ENCODE measurements at places on chromosomes 16 and 17.

- no peak for DNase-seq
Measured at GRCh38 chr16:63998-64913, 8.2 kb downstream of the RHBDF1 start.

DNA sequence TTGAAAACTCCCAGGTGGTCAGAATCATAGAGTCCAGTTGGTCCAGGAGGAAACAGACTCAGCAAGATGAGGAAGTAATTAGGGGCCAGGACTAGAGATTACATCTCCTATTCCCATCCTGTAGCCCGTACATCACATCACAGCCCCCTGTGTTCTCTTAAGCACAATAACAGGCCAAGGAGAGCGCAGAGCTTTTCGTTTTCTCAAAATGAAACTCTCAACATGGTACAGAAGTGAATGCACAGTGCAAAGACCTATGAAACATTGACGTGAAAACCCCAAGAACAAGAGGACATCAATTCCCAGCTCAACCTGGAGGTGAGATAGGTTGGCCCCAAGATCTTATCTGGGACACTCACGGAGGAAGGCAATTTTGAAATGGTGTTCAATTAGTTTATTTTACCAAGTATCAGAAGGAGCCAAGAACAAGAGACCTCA lies 9.0 kb downstream of the PIK3R5 start:
- DNase-seq, result no peak

- DNase-seq, result no peak
Measured at GRCh38 chr16:65061935-65062518, 59.8 kb downstream of the CDH11 start.

DNA sequence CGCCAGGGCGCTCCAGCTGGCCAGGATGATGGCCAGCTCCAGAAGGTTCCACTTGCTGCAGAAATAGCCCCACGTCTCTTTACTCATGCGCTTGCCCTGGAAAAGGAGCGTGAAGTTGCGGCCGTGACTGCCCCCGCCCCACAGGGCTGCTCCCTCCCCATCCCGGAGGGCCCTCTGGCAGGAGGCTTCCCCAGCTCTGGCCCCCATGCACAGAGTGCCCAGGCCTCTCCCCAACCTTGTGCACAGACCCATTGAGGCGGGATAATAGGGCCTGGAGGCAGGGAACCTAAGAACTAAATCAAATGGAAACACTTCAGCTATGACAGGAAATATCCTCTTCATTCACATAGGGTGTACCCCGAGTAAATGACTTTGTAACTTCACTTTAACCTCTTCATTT lies 21.2 kb upstream of the GCSH start:
- no peak for DNase-seq

DNA sequence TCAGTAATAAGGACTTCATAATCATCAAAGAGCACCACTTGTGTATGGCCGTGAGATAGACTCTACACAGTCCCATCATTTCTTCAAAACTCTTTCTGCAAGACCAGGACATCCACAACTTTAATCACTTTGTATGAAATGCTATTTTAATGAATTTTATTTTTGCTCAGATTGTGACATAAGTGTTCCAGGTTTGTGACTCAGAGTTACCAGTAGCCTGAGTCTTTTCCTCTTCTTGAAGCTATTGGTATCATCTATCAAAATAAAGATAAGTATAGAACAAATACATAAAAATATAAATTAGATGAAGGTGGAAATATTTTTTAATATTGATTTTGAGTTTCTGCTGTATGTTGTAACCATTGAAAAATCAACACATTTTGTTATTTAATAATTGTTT lies 16.6 kb upstream of the VWA3A start:
- no peak for DNase-seq

GRCh38 chr17:65994114-65994513 lies 197.8 kb downstream of the CEP112 start:
- DNase-seq, result no peak

DNA sequence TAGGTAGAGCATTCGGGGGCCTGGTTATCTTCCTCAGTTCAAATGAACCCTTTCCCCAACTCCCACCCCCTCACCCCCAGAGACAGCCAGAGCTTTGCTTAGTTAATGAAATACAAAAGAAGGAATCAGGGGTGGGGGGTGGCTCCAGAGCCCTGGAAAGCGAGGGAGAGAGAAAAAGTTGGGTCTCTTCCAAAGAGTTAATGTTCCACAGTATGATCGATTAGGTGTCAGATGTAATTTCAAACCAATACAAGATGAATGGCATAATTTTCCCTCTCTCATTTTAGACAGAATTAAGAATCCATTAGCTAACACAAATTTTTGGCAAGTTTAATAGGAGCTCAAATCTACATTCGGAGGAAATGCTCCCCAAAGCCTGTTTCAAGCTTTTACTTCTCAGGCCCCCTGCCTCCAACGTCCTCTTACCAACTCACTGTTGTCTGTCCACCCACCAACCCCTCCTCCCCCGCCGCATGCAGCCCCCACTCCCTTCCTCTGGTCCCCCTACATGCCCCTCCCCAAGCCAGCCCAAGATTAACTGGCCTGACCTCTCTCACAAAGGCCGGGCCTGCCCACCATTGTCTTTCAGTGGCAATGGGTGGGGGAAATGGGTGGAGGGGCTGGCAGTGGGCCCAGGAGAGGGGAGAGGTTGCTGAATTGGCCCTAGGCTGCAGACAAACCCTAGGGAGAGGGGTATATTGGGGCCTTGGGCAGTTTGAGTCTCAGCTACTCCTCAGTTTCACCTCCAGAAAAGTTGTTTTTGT lies 28.2 kb downstream of the NEUROD2 start:
- DNase-seq, result no peak

DNA sequence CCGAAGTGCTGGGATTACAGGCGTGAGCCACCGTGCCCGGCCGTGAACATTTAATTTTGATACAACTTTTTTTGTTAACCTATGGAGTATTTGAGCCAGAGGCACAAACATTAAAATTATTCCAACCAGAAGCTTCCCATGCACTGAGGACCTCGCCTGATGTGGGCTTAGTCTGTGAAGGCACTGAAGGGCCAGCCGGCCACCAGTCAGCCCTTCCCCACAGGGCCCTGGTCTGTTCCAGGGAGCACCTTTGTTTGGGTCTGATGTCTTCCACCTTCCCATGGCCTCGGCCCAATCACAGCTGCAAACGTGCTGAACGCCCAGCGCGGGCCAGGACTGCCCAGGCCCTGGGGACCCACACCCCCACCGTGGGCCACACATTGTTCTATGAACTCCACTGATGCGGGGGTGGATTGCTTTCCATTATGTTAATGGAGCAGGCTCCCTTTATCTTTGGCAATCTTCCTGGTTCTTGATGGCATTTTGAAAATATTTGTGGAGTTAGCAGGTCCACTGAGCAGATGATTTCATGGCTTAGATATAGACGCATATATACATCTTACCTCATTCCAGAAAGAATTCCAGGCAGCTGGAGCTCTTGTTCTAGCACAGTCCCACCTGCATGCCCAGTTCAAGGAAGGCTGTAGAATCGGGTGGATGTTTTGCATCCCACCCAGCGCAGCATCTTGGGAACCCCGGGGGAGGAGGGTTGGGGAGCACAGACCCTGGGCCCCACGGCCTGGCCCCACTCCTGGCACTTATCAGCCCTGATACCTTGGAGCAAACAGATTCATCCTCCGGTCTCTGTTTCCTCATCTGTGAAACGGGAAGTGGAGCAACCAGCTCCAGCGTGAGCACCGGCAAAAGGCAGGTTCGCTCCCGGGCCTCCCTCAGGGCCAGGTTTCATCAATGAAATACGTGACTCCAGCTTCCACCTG lies 14.5 kb downstream of the SPIRE2 start:
- peak; percentile 16 for DNase-seq

GRCh38 chr17:5588584-5588983 lies 4.3 kb upstream of the NLRP1 start:
- no peak for DNase-seq

- peak; percentile 12 for DNase-seq
Measured at GRCh38 chr16:56013962-56014552, 138.9 kb upstream of the CES5A start.

GRCh38 chr17:42165751-42166150 lies 11.0 kb upstream of the RAB5C start:
- no peak for DNase-seq

DNA sequence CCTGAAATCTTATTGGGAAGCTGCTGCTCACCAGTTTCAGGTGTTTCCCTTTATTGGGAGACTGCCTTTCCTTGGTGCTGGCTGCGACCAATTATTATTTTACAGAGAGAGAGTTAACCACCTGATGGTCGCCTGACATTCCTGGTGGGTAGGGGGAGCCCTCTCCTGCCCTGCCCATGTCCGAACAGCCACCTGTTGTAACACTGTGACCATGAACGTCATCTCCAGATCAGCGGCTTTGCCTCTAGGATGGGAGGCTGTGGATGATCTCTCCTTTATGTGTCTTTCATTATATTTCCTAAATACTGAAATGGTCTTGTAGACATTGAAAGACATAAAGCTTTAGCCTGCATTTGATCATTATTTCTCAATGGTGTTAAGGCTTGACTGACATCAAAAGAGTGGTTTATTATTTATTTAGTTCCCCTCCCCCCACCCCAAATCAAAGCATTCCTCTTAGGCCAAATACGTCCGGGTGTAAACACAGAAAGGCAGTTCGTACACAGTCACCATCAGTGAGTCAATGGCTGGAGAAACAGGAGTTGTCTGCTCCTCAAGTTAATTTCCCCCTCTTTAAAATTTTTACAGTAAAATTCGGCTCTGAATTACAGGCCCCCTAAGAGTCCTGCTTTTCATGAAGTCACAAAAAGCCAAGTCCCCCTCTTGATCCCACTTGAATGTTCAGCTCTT lies 57.8 kb upstream of the CACNG5 start:
- DNase-seq, result no peak

DNA sequence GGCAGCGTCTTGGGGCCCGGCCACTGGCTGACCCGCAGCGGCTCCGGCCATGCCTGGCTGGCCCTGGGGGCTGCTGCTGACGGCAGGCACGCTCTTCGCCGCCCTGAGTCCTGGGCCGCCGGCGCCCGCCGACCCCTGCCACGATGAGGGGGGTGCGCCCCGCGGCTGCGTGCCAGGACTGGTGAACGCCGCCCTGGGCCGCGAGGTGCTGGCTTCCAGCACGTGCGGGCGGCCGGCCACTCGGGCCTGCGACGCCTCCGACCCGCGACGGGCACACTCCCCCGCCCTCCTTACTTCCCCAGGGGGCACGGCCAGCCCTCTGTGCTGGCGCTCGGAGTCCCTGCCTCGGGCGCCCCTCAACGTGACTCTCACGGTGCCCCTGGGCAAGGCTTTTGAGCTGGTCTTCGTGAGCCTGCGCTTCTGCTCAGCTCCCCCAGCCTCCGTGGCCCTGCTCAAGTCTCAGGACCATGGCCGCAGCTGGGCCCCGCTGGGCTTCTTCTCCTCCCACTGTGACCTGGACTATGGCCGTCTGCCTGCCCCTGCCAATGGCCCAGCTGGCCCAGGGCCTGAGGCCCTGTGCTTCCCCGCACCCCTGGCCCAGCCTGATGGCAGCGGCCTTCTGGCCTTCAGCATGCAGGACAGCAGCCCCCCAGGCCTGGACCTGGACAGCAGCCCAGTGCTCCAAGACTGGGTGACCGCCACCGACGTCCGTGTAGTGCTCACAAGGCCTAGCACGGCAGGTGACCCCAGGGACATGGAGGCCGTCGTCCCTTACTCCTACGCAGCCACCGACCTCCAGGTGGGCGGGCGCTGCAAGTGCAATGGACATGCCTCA lies 773 bp downstream of the NTN3 start:
- no peak for DNase-seq

GRCh38 chr17:50164697-50164988 lies 1.2 kb upstream of the SGCA start:
- DNase-seq, result no peak

DNA sequence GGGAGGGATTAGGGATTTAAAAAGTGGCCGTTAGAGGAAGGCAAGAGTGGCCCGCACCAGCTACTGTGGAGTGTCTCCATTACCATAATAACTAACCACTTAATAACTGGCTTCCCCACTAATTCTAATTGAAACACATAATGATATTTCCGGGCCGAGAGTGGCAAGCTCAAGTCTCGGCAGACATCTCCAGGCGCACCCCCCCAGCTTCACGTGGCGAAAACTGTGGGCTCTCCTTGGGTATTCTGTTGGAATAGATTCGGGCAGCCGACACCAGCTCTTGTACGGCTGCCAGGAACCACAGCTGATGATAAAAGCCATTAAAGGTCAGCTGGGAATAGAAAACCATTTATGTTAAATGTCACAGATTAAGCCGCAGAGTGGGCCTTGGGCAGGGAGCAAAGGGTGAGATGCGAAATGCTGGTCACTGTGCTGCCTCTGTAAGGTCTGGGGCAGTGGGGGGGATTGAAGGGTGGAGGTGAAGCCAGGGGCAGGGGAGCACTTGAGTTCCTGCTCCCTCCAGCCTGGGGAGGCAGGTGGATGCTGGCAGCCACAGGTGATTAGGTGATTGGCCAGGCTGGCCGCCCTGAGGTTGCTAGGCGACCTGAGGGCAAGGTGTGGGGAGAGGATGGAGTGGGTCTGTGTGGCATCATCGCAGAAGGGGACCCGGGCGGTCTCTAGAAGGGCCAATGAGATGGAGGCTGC lies 115.6 kb upstream of the SDK2 start:
- no peak for DNase-seq

- DNase-seq, result no peak
Measured at GRCh38 chr17:18228176-18228682, 2.8 kb downstream of the LLGL1 start.

GRCh38 chr17:18261146-18261515 lies 669 bp downstream of the MIEF2 start:
- DNase-seq, result no peak

- DNase-seq, result no peak
Measured at GRCh38 chr16:48537275-48537674, 72.7 kb downstream of the N4BP1 start.

DNA sequence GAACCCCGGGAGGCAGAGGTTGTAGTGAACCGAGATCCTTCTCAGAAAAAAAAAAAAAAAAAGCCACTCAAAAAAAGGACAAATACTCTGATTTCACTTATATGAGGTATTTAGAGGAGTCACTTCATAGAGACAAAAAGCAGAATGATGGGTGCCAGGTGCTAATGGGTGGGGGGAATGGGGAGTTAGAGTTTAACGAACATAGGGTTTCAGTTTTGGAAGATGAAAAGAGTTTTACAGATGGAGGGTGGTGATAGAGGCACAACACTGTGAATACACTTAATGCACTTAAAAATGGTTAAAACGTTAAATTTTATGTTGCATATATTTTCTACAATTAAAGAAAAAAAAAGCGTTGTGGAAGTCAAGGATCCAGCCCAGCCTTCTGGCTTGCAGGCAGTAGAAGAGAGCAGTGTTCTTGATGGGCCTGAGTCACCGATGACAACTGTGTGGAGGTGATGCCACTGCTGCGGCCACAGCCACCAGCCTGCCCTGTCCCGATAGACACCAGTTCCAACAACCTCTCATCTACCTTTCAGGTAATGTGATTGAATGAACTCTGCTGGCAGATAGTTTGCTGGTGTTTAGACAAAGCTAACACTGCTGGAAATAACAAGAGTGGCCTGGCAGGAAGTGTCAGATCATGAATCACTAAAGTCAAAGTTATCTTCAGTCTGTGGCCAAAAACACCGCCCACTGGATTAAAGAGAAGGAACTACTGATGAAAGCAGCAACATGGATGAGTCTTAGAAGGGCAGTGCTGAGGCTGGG lies 49.9 kb upstream of the COX10 start:
- peak; percentile 6 for DNase-seq

GRCh38 chr17:68718926-68719325 lies 117.8 kb upstream of the FAM20A start:
- DNase-seq, result no peak
